8988T (cell line): ENCODE measurements at places on chromosomes 1 and 21.

GRCh38 chr1:54404263-54404662 lies 1.9 kb downstream of the SSBP3 start:
- DNase-seq, result no peak

DNA sequence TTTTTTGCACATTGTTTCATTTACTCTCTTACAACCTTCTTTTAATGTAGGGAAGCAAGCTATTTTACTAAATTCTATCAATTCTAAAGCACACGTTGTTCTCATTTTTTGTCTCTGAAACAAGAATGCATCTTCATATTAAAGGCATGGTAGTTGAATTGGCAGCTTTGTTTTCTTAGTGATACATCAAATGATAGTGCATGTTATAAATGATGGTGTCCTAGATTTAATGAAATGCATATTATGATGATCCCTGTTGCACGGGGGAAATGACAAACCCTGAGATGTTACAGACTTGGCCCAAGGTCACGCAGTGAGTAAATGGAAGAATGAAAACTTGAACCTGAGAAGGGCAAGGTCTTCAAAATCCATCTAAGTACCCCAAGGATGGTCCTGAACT lies 213.1 kb downstream of the KAZN start:
- no peak for DNase-seq

DNA sequence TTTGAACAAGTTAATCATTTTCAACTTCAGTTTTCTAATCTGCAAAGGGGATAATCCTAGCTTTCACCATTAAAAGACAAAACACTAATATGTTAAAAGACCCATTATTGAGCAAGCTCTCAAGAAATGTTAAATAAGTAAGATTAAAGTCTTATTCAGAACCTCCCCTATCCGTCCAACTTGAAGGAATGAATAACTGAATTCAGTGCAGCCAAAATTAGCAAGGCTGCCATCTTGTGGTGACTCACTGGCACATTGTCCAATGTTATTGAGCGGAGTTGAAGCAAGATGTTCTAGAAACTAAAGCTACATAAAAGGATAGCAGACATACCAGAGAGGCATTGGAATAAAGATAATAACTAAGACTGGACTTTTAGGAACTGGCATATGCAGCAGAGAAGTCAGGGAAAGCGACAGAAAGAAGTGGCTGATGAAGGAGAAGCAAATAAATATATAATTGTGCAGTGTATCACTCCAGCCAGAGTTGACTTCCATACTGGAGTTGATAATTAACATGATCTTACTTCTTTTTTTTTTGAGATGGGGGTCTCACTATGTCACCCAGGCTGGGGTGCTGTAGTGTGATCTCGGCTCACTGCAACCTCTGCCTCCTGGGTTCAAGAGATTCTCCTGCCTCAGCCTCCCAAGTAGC lies 8.2 kb upstream of the CAP1 start:
- DNase-seq, result no peak

DNA sequence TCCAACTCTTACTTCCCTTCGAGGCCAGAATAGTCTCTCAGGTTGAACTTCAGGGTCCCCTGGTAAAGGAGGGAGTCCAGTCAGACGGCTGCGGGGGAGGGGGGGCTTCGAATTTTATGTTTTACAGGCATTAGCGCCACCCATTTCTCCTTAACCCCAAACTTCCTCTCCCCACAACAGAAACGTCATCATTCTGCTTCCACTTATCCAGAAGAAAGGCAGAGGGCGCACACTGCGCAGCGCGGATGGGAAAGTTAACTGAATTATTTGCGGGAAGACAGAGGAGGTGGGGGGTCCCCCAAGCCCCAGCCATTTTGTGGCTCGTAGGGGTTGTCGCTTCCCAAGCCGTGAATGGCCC lies 529 bp upstream of the PRMT2 start:
- DNase-seq, result no peak

GRCh38 chr21:41054018-41054578 lies 113.9 kb upstream of the BACE2 start:
- no peak for DNase-seq
